ENCODE measurements at places on chromosomes 7 and 10. TPM values are rescaled to one million over a fixed set of nuclear protein-coding genes. Genes with fewer than 3 reads are reported as not detected.

The CYP26C1 gene
- total RNA-seq, result 0.29 TPM

- no peak for DNase-seq
Observed at GRCh38 chr10:6114805-6115341, 26.0 kb downstream of the RBM17 start.

DNA sequence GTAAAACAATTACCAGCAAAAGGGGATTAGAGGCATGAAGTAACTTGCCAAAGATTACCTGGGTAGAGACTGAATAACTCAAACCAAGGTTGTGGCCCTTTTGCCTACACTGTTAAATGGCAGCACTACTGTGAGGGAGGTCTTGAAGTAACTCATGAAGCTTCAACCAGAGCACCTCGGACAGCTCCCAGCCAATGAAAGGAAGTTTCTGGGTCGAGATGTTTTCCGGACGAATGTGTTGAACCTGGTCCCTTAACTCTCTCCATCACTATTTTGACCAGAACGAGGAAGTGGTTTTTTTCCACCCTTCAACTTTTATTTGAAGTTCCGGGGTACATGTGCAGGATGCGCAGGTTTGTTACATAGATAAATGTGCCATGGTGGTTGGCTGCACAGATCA lies 133.6 kb upstream of the PRKCQ start:
- DNase-seq, result no peak

The ZNF239 gene
- total RNA-seq, result 12.3 TPM

The CHST15 gene
- 8.1 TPM for total RNA-seq
